EH (cell line): ENCODE measurements at places on chromosomes 1 and 21.

DNA sequence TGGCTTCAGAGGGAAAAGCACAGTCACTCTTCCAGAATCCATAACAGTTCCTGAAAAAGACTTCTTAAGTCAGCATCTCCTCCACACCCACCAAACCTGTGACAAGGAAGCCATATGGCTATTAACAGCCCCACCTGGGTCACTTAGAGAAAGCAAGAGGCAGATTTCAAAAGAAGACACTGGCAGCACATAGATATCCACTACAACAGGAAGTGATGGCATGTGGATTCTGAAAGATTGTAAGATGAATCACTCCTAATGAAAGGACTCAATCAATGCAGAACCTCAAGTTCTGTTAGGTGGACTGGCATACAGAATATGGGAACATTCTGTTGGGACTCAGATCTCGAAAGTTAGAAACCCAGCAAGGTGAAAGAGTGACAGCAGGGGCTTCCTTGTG, 365.9 kb downstream of the TGFB2 start:
- DNase-seq, result peak; percentile 35

- no peak for DNase-seq
Measured at GRCh38 chr1:68383092-68383491, 66.7 kb downstream of the RPE65 start.

GRCh38 chr1:152942161-152942560, 4.8 kb upstream of the SPRR5 start:
- DNase-seq, result no peak

GRCh38 chr1:185166106-185166505, 9.1 kb downstream of the SWT1 start:
- DNase-seq, result no peak

DNA sequence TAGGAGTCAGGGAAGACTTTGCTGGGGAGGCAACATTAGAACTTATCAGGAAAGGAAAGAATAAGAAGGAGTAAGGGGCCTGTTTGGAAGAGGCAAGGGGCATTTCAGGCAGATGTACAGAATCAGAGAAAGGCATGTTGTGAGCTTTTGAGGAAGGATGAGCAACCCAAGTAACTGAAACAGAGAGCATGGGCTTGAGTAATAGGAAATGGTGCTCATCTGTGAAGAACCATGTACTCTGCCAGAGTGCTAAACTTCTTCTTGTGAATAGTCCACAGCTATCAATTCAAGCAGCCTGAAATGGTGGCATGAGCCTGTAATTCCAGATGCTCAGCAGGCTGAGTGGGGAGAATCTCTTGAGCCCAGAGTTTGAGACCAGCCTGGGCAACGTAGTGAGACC, 19.2 kb upstream of the PIGK start:
- DNase-seq, result no peak

DNA sequence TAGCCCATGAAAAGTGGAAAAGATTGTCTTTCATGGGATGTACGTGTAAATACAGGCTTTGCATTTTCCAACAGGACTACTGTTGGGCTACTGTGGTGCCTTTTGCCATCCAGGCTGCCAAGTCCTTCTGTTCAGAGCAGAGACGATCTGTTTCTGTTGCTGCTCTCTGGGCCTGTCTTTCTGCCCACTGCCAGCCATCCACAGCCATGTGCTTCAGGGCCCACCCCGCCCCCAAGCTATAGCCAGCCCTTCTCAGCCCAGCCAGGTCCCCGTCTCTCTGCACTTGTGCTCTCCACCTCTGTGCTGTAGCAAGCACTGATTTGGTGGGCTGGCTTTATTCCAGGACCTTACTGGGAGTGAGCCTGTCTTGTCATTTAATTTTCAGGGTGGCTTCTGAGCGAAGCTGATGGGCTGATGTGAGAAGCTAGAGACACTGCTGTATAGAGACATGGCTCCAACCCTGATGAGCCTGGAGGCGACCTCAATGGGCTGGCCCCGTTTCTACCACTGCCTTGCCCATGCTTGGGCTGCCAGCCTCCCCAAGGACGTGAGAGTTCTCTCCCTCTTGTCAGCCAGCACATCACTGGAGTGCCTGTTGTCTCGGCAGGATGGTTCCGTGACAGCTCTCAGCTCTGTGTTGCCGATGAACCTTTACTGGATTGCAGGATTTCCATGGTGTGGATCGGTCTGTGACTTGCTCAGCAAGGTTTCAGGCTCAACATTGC, 137.8 kb downstream of the PEX14 start:
- DNase-seq, result no peak

- DNase-seq, result no peak
Measured at GRCh38 chr1:118862755-118863154, 125.4 kb downstream of the TBX15 start.

GRCh38 chr1:169570172-169570574, 16.1 kb downstream of the F5 start:
- no peak for DNase-seq

GRCh38 chr1:200845360-200845759, 27.4 kb upstream of the GPR25 start:
- DNase-seq, result no peak

- DNase-seq, result no peak
Measured at GRCh38 chr21:46095814-46096595, 1.9 kb upstream of the COL6A2 start.

GRCh38 chr1:156717351-156717750, 10.9 kb upstream of the METTL25B start:
- DNase-seq, result no peak

- peak; percentile 71 for DNase-seq
Measured at GRCh38 chr1:40612345-40612831, 53.1 kb downstream of the RIMS3 start.

- DNase-seq, result no peak
Measured at GRCh38 chr1:208756339-208756981, 512.3 kb upstream of the PLXNA2 start.

DNA sequence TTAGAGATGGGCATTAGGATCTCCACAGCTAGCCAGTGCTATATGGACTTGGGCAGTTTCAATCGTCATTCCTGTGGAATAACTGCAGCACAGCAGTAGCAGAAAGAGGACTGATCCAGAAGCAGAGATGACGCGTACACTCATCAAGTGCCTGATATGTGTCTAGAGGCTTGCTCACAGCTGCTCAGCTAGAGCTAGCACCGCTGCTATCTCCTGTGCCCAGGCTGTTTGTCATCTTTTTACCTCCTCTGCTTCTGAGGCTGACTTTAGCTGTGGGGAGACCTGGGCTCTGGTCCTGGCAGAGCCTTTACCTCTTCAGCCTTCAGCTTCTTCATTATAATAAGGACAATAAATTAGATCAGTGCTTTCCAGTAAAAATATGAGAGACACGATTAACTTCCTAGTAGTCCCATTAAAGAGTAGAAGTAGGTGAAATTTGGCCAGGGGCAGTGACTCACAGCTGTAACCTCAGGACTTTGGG, 5.3 kb downstream of the TENT5C start:
- DNase-seq, result no peak

- peak; percentile 15 for DNase-seq
Measured at GRCh38 chr21:32137266-32137665, 141.6 kb downstream of the MIS18A start.

GRCh38 chr1:61043010-61043820, 39.1 kb upstream of the NFIA start:
- DNase-seq, result peak; percentile 70

DNA sequence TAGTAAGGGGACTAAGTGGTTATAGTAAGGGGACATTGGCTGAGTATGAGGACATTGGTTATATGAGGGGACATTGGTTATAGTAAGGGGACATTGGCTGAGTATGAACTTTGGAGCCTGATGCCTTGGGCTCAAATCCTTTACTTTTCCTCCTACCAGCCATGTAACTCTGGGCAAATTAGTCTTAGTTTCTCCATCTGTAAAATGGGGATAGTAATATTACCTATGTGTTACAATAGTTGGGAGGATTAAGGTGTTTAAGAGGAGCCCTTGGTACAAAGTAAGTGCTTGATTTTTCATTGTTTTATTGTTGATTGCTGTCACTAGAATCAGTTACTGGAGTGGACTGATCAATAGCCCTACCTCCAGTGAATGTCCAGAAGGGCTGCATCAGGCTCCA, 2.8 kb downstream of the OSCP1 start:
- no peak for DNase-seq

DNA sequence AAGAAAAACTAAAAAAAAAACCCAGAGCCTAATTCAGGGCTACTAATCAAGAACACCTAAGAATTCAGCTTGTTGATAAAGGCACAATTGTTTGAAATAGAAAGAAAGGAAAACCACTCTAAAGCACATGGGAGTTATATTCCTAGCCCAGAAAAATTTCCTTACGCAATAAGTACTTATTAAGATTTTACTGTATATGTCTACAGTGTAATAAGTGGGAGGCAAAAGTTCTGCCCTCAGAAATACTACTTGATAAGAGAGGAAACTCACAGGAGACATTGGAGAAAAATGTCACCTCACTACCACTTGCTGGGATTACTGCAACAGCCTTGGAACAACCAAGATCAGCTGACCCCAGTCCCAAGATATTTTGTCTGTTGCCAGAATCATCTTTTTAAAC, 66.1 kb downstream of the IARS2 start:
- no peak for DNase-seq

GRCh38 chr1:181711820-181712219, 228.5 kb downstream of the CACNA1E start:
- no peak for DNase-seq

DNA sequence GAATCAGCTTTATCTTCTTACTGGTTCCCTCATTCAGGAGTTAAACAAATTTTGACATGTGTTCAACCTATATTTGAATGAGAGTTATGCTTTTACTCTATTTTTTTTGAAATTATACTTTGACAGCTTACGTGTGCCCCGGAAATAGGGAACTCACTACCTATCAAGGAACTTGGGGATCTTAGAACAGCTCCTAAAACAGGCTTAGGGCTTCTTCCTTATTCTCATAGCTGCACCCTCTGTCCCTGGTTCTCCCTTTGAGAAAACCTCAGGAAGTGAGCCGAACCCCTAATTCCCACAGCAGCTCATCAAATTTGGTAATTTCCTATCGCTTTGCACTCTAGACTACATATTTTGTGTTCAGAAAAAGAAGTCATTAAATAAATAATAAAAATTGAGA, 81.2 kb upstream of the RUNX3 start:
- DNase-seq, result no peak

- DNase-seq, result peak; percentile 58
Measured at GRCh38 chr1:231407547-231408396, 14.3 kb downstream of the EGLN1 start.

GRCh38 chr1:81493102-81493869, 307.4 kb upstream of the ADGRL2 start:
- DNase-seq, result no peak

DNA sequence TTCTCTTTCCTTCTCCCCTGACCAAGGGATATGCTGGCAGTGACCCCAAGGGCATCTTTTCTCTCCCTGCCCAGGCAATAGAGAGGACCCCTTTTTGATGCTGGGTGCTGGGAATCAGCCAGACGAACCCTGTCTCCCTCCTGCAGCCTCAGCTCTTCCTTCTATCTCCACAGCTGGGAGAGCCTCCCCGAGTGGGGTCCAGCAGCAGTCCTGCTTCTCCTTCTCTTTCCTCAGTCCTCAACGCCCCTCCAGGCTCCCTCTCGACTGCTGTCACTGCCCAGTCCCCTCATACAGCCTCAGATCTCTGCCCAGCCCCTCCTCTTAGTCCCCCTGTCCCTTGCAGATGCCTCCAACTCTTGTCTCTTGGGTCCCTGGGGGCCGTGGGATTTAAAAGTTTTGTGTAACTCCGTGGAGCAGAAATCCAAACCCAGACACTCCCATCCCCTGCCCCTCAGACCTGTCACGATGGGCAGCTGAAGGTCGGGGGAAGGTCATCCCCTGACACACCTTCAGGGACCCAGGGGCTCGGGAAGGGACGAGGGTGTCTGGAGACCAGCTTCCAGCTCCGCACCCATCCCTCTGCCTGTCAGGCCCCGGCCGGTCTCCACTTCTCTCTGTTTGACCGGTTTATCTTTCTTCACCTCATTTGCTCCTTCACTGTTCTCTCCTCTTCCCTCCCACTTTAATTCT, 5.8 kb upstream of the ETV3L start:
- DNase-seq, result no peak

- peak; percentile 76 for DNase-seq
Measured at GRCh38 chr21:35643176-35643575, 417.1 kb downstream of the SETD4 start.

- peak; percentile 50 for DNase-seq
Measured at GRCh38 chr1:61746813-61747212, 4.5 kb downstream of the PATJ start.

DNA sequence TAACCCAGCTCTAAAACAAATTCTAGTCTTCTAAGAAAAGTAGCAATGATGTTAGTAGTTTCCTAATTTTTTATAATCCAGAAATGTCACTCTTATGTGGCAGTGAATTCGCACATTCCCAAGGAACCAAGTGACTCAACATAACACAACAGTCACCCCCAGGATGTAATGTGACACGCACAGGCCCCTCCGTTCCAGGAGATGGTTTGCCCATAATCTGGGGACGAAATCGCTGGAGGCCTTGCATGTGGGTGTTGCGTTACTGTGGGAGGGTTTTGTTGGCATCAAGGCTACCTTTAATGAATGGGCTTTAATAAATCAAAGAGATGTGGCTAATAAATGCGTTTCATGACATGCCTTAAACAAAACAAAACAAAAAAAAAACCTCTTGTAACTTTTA, 50.9 kb downstream of the EVA1C start:
- peak; percentile 91 for DNase-seq

GRCh38 chr1:230220478-230220877, 153.4 kb downstream of the GALNT2 start:
- DNase-seq, result no peak

- DNase-seq, result no peak
Measured at GRCh38 chr1:53319296-53320101, 8.4 kb downstream of the LRP8 start.

GRCh38 chr1:55064071-55064581, 24.8 kb downstream of the PCSK9 start:
- peak; percentile 67 for DNase-seq

DNA sequence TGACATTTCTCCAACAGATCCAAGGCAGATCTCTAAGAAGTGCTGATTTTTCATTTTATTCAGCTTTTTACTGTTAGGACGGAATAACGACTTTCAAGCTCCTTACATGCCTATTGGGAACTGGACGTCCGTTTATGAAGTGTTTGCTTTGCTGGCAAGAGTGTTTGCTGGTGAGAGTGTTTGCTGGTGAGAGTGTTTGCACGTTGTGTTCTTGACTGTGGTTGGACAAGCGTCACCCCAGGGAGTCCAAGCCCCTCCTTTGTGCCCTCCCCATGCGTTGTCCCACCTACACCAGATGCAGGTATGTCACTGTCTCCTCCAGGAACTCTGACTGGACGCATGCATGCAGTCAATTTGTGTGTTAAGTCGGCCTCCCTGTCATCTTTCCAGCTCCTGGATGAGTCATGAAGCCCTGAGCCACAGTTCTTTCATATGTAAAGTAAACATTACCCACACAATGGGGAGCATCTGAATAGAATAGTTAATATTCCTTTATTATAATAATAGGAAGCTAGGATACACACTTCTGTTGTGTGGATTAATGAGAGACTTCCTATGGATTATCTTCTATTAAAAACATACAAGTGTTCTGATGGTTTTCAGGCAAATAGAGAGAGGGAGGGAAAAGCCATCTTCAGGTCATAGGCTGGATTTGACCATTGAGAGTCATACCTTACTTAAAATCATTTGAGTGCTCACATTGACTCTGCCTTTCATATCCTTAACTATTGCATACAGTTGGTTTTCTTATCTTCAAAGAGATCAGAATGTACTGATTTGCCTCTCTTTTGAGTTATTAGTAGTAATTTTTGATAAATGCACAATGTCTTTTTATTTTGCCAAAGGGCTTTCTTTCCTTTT, 119.2 kb downstream of the GALNT2 start:
- peak; percentile 84 for DNase-seq

GRCh38 chr1:59070610-59071009, 226.3 kb upstream of the FGGY start:
- no peak for DNase-seq
